Ovary (tissue), 10 donors: ENCODE measurements at places on chromosomes 6 and 20. TPM values are rescaled to one million over a fixed set of nuclear protein-coding genes. Genes with fewer than 3 reads are reported as not detected.

OPRL1 gene
- 0.65 TPM for total RNA-seq

MATN4 gene
- total RNA-seq: not detected

- DNase-seq: peak; percentile 83
These were observed 614 bp upstream of the TMEM242 start for GRCh38 chr6:157323966-157324300.

PTK7 gene
- total RNA-seq: 124 TPM

DNA sequence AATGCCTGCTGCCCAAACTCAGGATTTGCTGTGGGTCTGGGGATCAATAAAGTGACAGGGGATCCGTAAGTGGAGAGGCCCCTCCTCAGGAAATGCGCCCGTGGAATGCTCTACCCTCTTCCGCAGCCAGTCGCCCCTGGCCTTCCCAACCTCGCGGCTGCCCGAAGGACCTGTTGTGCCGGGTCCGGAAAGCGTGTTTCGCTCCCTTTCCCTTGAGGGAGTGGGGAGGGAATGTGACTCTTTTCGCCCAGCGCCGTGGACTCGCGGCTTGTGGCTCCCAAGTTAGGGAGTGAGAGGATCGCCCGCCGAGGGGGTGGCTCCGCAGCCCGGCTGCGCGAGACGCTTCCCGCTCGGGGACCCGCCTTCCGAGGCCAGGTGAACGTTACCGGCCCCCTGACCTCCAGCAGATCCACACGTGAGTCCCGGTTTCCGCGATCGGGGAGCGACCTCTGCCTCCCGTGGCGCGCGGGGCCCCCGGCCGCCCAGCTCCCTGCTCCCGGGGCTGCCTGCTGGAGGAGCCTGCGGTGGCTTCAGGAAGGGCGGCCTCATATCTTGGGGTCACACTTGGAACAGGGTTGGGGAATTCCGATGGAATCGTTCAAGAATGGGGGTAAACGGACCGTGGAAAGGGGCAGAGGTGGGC lies 666 bp downstream of the TPD52L1 start:
- peak; percentile 55 for DNase-seq
